ENCODE measurements at places on chromosomes 12 and 14. TPM values are rescaled to one million over a fixed set of nuclear protein-coding genes. Genes with fewer than 3 reads are reported as not detected.

Gene DLST
- total RNA-seq, result 107 TPM

Gene KRT3
- total RNA-seq, result not detected

Gene CLECL1
- total RNA-seq, result not detected

Gene KLHL33
- total RNA-seq, result 0.05 TPM

Gene PAH
- total RNA-seq, result not detected

Gene TSFM
- total RNA-seq, result 23.6 TPM

Gene ERP27
- total RNA-seq, result 0.70 TPM

Gene HOXC13
- total RNA-seq, result not detected

Gene AQP5
- 0.24 TPM for total RNA-seq

Gene HOXC6
- total RNA-seq, result not detected

Gene ZFHX2
- total RNA-seq, result 5.7 TPM

Gene CLEC14A
- total RNA-seq, result not detected

Gene RASAL1
- not detected for total RNA-seq

Gene AGAP2
- total RNA-seq, result 2.6 TPM

Gene BCL2L14
- total RNA-seq, result not detected

Gene PPP1R1A
- not detected for total RNA-seq

Gene CLEC4A
- total RNA-seq, result 1.5 TPM

Gene FGF6
- total RNA-seq, result not detected

Gene TIGAR
- total RNA-seq, result 19.9 TPM

Gene PIANP
- total RNA-seq, result 3.9 TPM

Gene SYCP3
- total RNA-seq, result not detected

Gene IL26
- total RNA-seq, result 0.34 TPM

Gene CCDC175
- not detected for total RNA-seq

Gene PTPRQ
- total RNA-seq, result 0.35 TPM

Gene RNFT2
- 9.6 TPM for total RNA-seq

Gene KNTC1
- 18.5 TPM for total RNA-seq

Gene SIX6
- not detected for total RNA-seq

Gene GLIPR1L1
- total RNA-seq, result not detected

Gene CCDC197
- not detected for total RNA-seq

Gene TROAP
- total RNA-seq, result 8.0 TPM

Gene CDKN1B
- 78.9 TPM for total RNA-seq

Gene SPATA7
- total RNA-seq, result 10.6 TPM

Gene JPH4
- not detected for total RNA-seq

Gene GPRC5D
- total RNA-seq, result not detected

Gene KIF26A
- 4.5 TPM for total RNA-seq

Gene CPNE8
- total RNA-seq, result 8.7 TPM

Gene LBHD2
- total RNA-seq, result not detected

Gene ERBB3
- 0.97 TPM for total RNA-seq

Gene EID3
- total RNA-seq, result 2.8 TPM

Gene SMIM41
- total RNA-seq, result not detected

Gene FAM90A1
- total RNA-seq, result not detected

Gene ARHGAP9
- 2.1 TPM for total RNA-seq

Gene TMEM30B
- 1.2 TPM for total RNA-seq

All from osteocyte (in vitro differentiated cells).